ENCODE measurements at places on chromosomes 6 and 20.

GRCh38 chr6:142893088-142893487 is 51.9 kb downstream of the HIVEP2 start:
- DNase-seq, result no peak

DNA sequence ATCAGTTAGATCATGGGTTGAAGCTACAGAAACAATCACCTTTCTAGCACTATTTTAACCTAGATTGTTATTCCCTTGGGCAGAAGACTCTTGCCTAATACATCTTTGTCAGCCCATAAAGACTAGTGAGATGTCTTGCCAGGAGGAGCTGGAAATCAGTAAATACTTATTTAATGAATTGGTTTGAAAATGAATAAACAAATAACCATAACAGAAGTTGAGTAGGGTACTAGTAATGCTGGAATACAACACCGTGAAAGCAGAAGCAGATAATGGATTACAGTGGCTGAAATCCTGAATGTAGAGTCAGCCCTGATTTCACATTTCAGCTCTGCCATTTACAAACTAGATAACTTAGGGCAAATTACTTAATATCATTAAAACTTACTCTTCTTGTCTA is 236.1 kb downstream of the PACRG start:
- no peak for DNase-seq

- no peak for DNase-seq
Measured at GRCh38 chr20:31717478-31718201, 5.0 kb downstream of the BCL2L1 start.

GRCh38 chr20:43949248-43949647 is 34.6 kb downstream of the TOX2 start:
- no peak for DNase-seq

- no peak for DNase-seq
Measured at GRCh38 chr6:146827216-146827928, 228.6 kb downstream of the ADGB start.

DNA sequence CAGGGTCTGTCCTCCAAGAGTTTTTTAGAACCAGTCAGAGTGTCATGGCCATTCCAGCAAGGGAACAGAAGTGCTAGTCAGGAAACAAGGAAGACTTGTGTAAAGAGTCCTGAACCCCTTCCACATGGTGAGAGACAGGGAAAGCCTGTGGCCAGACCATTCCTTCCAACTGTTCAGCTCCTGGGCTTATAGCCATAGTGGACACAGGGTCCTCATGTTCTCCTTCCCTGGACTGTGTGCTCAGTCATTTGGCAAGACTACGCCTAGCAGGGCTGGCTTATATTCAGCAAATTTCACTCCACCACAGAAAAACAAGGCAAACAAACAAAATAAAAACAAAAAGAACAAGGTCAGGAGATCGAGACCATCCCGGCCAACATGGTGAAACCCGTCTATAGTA is 60.5 kb downstream of the NRN1 start:
- no peak for DNase-seq

DNA sequence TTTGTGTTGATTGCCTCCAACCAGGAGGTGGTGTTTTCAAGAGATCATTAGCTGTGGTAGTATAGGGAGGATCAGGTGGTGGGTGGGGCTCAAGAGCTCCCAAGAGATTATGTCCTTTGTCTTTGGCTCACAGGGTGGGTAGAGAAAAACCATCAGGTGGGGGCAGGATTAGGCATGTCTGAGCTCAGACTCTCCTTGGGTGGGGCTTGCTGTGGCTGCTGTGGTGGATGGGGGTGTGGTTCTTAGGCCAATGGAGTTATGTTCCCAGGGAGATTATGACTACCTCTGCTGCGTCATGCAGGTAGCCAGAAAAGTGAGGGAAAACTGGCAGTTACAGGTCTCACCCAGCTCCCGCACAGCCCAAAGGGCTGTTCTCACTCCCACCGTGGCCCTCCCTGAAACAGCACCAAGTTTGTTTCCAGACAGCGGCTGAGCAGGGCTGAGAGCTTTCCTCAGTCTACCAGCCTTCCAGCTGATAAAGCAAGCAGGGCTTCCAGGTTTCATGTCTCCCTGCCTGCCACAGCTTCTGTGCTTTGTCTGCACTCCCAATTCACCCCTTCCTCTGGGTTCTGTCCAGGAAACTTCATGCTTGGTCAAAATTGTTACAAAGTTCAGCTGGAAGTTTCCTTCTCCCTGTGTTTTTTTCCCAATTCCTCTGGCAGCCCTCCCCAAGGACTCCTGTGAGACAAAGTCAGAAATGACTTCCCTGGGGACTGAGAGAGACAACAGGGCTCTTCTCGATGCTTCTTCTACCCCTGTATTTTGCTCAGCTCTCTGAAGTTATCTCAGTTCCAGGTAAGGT is 481.1 kb upstream of the MAN1A1 start:
- no peak for DNase-seq

- peak; percentile 0 for DNase-seq
Measured at GRCh38 chr6:153108315-153108714, 22.8 kb downstream of the RGS17 start.

- no peak for DNase-seq
Measured at GRCh38 chr6:150185732-150186117, 42.9 kb downstream of the PPP1R14C start.

GRCh38 chr20:56572172-56572571 is 39.1 kb downstream of the FAM209B start:
- no peak for DNase-seq

- no peak for DNase-seq
Measured at GRCh38 chr6:110322874-110323242, 35.3 kb downstream of the METTL24 start.

DNA sequence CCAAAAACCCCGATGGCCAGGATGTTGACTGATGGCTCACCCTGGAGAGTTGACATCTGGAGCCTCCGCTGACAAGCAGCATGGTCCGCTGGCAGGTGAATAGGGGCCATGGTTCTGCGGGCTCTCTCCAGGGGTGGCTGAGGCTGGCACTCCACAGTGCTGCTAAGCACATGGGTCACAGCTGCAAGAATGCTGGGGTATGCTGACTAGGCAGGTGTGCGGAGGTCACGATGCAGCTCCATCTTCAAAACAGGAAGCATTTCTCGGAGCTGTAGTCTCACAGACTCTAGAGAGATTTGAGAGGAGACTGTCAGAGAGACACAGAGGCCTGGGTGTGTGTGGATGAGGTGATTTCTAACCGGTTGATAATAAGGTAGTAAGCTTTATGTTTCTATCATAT is 341.6 kb downstream of the NRN1 start:
- DNase-seq, result no peak

GRCh38 chr20:44792796-44793195 is 17.6 kb downstream of the RIMS4 start:
- no peak for DNase-seq

DNA sequence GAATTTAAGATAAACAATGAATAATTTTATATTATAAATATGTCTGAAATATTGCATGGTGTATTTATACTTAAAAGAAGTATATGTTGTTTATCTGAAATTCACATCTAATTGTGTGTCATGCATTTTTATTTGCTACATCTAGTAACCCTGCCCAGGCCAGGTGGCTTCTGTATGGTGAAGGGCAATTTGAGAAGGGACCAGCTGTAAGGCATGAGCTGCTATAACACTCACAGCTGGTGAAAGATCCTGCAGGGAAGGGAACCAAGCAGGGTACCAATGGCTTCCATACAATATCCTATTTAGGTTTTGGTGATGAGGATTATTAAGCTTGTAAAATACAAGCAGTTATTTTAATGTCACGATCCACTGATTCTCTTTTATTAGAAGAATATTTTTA is 921.8 kb upstream of the GJE1 start:
- DNase-seq, result peak; percentile 42

DNA sequence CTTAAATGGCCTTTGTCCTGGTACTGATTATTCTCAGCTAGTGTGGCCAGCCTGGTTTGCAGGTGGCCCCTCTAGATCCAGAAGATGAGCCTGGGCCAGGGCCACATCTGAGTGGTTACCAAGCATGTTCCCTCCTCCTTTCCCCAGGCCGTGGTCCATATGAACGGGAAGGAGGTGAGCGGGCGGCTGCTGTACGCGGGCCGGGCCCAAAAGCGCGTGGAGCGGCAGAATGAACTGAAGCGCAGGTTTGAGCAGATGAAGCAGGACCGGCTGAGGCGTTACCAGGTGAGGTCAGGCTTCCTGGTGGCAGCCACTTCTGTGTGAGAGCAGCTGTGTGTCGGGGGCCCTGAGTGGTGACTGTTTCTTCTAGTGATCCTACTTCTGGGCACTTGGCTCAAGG is 11.6 kb downstream of the PABPC1L start:
- DNase-seq, result no peak

GRCh38 chr20:10067321-10067720 is 32.5 kb downstream of the ANKEF1 start:
- no peak for DNase-seq

GRCh38 chr20:45445805-45446562 is 23.6 kb upstream of the WFDC2 start:
- DNase-seq, result no peak

- DNase-seq, result no peak
Measured at GRCh38 chr6:134437376-134437775, 119.5 kb upstream of the SGK1 start.

- DNase-seq, result no peak
Measured at GRCh38 chr20:14951105-14951504, 613.7 kb upstream of the FLRT3 start.

DNA sequence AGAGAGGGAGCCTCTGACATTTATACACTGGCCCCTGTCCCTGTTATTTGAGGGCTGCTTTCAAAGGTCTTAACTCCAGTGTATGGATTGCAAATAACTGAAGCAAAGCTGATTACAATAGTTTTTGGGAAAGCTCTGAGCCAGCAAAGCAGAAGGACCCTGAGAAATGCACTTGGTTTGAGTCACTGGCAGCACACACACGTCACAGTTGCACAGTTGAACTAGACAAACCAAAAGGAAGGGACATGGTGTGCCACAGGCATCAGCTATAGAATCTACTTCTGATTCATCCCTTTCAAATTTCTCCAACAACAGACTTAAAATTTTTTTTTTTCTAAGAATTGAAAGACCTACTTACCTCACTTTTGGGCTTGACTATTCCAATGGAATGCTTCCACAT is 56.4 kb downstream of the SNRNP48 start:
- DNase-seq, result no peak

DNA sequence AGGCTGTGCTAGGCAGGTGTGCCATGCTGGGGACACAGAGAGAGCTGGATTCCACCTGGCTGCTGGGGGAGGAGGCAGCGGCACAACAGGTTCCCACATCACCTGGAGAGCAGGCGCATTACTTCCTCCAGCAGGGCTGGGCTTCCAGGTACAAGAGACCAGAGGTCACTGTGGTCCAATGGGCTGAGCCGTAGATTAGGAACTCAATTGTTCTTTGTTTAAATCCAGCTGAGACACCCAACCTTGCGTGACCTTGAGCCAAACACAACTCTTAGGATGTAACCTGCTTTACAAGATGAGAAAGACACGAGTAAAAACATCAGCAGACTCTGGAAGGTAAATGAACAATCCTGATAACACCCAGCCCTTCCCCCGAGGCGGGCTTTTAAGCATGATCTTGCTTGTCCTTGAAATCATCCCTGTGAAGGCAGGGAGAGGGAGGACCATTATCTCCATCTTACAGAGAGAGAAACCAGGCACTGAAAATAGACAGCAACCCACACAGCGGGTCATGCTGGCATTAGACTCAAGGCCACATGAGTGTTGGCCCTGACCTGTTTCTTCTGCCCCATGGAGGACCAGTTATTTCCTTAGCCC is 216.5 kb upstream of the RREB1 start:
- peak; percentile 75 for DNase-seq

- peak; percentile 43 for DNase-seq
Measured at GRCh38 chr20:51542571-51543421, at the start of gene NFATC2. NFATC2 (minus strand) TSS chr20:51542719; CDS start chr20:51542499, 220 bp downstream.

DNA sequence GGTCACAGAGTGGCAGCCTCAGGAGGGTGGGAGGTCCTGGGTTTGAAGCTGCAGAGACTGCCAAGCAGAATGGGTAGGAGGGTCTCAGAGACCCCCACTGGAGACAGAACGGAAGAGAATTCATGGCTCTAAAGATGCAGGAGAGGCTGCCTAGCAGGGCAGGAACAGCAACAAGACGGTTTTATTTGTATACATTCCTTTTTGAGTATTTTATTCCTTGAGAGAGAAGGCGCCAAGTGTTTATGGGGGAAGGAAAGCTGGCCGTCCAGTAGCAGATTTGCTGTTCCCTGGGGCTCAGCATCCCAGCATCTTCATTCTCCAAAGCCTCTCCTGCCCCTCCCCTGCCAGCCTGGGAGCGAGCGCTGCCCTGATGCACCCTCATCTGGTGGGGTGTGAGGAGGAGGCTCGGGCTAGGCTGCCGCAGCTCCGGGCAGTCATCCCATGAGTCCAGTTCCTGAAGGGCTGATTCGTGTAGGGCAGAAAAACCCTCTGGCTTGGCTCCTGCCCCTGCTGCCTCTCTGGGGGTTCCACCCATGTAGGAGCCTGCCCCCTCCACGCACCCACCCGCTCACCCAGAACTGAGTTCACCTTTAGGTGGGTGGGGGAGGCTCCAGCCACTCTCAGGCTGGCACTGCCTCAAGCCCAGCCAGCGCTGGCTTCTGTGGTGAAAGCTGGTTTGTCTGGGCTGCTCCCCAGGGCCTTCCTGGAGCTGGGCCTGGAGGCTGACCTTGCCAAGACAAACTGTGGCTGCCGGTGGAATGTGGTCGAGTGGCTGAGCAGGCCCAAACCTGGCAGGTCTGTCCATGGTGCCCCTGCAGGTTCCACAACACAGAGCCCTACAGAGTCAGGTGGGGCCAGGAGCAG is 32.4 kb downstream of the CPXM1 start:
- DNase-seq, result no peak

GRCh38 chr20:32959351-32960221 is 44.6 kb downstream of the SUN5 start:
- no peak for DNase-seq

- DNase-seq, result peak; percentile 48
Measured at GRCh38 chr6:122622479-122622878, 12.3 kb downstream of the PKIB start.

DNA sequence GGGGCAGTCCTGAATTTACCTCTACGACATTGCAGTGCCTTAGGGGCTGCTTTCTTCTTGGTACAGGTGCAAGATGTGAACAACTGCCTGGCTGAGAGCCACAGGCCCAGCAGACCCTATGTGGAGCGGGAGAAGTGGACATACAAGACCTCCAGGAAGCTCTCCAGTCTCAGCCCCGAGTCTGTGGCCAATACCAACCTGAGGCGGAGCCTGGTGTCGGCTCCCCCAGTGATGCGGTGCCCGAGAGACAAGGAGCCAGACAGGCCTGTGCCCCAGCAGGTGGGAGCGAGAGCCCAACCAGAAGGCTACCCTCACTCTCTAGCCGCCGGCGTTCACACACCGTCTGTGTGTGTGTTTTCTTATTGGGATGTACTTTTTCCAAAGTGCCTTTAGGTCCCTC is 59.6 kb downstream of the EFCAB8 start:
- DNase-seq, result no peak

GRCh38 chr6:15079288-15079817 is 166.5 kb upstream of the JARID2 start:
- no peak for DNase-seq

- no peak for DNase-seq
Measured at GRCh38 chr6:98514073-98514720, 320.2 kb upstream of the POU3F2 start.

- no peak for DNase-seq
Measured at GRCh38 chr20:32149566-32150170, 40.2 kb downstream of the TM9SF4 start.
